CD4-positive, CD25-positive, alpha-beta regulatory T cell (primary cell): ENCODE measurements at places on chromosomes 2 and 18.
A peak's percentile ranks its signal among the peaks of the same experiment; 100 is the strongest.

DNA sequence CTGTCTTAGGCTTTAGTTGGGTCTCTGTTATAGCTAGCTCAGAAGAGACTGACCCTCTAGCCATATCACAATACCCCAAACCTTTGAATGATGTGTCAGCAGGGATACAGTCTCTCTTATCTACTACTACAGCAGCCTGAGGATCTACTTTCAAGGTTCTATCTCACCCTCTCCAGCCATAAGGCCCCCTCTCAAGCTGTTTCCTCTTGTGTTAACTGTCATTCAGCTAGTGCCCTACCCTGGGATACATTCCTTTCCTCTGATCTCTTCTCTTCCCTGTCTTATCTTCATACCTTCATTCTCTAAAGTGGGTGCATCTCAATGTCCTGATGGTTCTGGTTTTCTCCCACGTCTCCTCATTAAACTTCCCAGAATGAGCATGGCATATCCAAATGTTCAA is 434.7 kb downstream of the NRXN1 start:
- DNase-seq: no peak

DNA sequence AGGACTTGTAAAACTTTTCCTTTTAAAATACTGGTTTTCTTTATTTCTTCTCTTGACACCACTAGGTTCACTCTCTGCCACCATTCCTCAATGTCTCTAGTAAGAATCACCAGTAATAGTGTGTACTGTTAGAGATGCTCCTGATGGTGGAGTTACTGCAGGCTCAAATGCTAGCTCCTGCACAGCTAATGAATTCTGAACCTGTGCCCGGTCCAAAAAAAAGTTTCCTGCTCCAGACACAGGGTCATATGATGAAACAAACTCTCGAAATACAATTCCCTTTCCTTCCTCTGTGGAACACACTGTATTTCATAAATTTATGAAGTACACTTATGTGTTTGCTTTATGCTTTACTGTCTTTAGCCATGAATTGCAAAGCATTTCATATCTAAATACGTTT is 19.2 kb downstream of the PMS1 start:
- DNase-seq: no peak

- DNase-seq: no peak
Measured at GRCh38 chr2:25301453-25302352, 40.0 kb downstream of the DNMT3A start.

DNA sequence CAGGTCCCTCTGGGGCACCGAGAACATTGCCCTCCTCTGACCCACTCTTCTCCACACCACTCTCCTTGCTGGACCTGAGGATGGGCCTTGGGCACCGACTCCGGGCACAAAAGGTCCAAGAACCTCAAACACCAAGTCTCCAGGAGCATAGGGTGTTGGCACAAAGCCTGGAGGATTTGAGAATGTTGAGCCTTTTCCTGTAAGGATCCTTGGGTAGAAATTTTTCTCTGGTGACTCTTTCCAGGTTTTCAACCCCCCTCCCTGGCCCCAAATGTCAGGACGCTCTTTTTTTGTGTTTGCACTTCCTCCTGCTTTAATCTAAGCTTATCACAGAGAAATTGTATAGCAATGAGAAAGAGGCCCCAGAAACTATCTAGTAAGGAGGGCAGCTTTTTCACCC is 9.2 kb downstream of the SPR start:
- no peak for DNase-seq

- DNase-seq: no peak
Measured at GRCh38 chr2:170408461-170409163, 230.7 kb downstream of the MYO3B start.

DNA sequence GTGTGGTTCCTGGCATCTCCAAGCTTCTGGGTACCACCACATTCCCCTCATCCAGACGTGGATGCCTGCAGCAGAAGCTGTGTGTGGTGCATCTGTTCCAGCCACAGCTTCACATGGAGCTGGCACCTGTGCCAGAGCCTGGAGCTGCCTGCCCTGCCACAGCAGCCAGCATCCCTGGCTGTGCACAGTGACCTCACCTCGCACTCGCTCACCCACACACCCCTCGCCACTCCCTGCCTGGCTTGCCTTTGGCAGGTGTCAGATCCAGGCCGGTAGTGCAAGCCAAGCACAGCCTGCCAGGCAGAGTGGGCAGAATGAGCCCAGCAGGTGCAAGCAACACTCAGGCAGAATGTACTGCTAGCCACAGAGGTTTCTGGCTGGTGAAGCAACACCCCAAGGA is 59.9 kb upstream of the DYNC1I2 start:
- no peak for DNase-seq

DNA sequence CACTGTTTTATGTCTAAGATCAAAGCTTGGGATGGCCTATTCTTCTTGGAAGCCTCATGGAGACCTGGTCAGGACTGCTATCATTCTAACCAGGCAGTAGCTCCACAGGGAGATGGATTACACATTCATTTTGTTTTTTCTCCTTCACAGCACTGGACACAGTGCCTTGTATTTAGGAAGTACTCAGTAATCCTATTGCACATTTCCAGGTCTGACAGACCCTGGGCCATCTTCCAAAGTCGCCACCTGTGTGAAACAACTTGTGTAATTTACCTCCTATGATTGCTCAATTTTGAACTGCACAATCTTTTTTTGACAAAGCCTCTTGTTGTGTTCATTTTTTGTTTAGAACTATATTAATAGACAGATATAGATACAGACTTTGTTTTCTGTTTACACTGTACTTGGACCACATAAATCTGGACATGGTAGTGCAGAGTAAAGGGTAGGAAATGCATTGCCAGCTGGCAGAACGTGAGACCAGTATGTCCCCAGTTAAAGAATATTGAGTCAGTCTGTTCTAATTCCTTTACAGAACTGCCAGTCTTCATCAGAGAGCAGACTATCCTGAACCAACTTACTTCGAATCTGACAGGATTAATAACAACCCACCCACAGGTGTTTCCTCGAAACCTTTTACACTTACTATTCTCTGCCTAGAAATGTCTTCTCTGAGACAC is 277.8 kb upstream of the CYRIA start:
- no peak for DNase-seq

DNA sequence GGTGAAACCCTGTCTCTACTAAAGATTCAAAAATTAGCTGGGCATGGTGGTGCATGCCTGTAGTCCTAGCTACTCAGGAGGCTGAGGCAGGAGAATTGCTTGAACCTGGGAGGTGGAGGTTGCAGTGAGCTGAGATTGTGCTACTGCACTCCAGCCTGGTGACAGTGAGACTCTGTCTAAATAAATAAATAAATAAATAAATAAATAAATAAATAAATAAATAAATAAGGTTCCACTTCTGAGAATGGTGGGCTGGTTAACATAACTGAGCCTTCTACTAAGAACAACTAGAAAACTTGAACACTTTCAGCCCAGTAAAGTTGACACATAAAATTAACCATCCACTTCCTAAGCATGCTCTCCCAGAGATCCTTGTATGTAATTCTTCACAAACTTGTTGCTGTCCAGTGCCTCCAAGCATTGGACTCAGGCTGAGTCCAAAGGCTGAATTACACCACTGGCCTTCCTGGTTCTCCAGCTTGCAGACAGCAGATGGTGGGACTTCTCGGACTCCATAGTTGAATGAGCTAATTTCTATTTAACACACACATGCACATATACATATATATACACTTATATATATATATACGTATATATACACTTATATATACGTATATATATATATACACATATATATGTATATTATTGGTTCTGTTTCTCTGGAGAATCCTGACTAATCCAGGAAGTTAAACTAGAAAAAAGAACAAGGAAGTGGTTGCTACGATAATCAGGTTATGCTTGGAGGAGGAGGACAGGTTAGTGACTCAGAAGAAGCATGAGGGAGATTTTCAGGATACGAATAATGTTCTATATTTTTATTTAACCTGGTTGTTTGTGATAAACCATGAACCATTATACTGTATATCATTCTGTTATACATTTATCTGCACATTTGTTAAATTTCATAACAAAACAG is 348.8 kb downstream of the METTL4 start:
- no peak for DNase-seq

- no peak for DNase-seq
Measured at GRCh38 chr18:51988277-51988676, 351.7 kb upstream of the DCC start.

DNA sequence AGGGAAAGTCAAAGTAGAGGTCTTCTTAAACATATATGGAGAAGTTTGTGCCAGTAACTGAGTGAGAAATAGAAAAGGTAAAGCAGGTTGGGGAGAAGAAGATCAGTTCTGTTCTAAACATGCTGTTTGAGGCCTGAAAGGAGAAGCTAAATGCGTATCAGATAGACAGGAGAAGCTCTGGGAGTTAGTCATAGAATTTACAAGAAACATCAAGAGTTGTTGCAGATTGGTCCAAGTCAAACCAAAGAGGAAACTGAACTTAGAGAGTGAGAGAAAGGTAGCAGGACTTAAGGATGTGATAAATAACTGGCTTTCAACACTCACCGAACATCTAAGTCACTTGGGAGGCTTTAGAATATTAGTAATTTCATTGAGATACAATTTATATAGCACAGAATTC is 29.2 kb upstream of the CERS6 start:
- no peak for DNase-seq

GRCh38 chr18:76956648-76957047 is 134.3 kb downstream of the ZNF236 start:
- DNase-seq: no peak

GRCh38 chr2:227657199-227657845 is 9.3 kb upstream of the SCYGR5 start:
- DNase-seq: no peak

- DNase-seq: no peak
Measured at GRCh38 chr18:56162311-56163265, 475.8 kb downstream of the TXNL1 start.

DNA sequence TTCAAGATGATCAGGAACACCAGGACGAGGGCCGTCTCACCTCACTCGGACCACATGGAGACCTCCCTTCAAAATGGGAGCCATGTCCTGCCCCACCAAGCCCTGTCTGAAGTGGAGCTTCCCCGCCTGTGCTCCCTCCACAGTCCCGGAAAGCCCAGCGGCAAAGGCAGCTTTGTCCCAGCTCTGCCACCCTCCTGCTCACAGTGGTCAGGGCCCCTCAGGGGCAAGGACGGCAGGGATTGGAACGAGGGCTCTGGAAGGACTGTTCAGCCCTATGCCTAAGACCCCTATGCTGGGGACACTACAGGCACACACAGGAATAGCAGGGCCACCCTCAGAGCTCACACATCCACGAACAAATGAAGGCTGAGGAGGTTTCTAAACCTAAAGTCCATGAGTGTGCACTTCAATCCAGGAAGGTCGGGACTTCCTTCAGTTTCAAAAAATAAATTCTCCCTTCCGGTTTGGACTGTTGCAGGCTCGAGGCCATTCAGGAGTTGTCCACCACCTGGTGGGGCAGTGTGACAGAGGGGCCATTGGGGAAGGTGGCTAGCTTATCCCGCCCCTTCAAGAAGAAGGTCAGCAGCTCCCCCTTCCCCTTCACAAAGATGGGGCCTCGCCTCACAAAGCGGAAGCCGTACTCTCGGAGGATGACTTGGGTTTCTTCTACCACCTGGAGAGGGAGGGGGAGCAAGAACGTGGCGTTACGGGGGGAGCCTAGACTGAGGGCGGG is 26.4 kb downstream of the CENPO start:
- DNase-seq: no peak

DNA sequence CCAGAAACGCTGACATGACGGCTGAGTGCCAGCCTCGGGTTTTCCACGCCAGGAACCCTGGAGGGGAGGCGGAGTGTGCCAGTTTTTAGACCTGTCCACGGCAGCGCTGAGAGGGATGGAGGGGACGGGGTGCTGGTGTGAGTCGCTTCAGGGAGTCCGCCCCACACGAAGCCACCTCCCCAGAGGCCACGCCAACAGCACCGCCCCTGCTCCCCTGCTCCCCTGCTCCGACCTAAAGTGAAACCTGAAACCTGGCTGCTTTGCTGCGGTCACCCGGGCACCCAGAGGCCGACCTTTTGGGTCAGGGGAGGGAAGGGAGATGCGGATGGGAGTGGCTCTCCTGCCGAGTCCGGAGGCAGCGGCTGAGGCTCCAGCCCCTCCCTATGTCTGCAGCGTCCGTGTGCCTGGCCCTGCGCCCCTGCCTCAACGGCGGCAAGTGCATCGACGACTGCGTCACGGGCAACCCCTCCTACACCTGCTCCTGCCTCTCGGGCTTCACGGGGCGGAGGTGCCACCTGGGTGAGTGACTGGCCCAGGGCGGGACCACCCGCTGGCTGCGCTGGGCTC is 38.1 kb downstream of the SNED1 start:
- DNase-seq: peak; percentile 57

- no peak for DNase-seq
Measured at GRCh38 chr2:195413422-195413821, 243.6 kb upstream of the SLC39A10 start.

GRCh38 chr2:9306911-9307310 is 100.3 kb downstream of the ASAP2 start:
- no peak for DNase-seq

DNA sequence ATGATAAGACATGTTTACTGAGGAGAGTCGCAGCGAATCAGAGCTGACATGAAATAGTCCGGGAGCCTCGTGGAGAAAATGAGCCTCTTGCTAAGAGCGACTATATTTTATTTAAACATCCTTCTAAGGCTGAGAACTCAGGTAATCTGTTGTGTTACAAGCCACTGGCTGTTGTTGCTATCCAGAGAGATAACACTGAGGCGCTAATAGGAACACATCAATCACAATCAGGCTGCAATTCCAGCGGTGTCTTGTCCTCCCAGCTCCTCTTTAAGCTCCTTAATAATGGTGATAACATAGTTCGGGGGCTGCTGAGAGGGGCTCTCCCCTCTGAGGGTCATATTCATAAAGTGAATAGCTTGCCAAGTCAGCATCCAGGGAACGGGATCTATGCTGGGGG is 95.1 kb downstream of the INSIG2 start:
- no peak for DNase-seq

DNA sequence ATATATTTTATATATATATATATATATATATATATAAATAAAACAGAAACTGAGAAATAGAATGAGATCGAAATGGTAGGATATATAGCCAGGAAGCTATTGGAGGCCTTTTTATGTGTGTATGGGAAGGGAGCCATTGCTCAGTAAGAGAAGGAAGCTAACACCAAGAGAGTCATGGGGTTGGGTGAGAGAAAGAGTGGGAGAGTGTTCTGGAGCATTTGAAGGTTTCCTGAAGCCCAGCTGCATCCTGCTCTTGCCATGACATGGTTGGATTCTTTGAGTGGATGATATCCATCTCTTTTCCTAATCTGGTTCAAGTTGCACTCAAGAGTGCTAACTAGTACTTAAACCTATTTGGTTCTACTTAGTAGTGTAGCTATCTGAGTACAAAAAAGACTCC is 282.3 kb downstream of the DYSF start:
- DNase-seq: no peak

- DNase-seq: no peak
Measured at GRCh38 chr2:157751462-157752058, 122.9 kb upstream of the ACVR1C start.
